ENCODE measurements at places on chromosomes 7 and 10.
A peak's percentile ranks its signal among the peaks of the same experiment; 100 is the strongest.

GRCh38 chr7:134654104-134654775 lies 7.6 kb downstream of the BPGM start:
- no peak for DNase-seq

DNA sequence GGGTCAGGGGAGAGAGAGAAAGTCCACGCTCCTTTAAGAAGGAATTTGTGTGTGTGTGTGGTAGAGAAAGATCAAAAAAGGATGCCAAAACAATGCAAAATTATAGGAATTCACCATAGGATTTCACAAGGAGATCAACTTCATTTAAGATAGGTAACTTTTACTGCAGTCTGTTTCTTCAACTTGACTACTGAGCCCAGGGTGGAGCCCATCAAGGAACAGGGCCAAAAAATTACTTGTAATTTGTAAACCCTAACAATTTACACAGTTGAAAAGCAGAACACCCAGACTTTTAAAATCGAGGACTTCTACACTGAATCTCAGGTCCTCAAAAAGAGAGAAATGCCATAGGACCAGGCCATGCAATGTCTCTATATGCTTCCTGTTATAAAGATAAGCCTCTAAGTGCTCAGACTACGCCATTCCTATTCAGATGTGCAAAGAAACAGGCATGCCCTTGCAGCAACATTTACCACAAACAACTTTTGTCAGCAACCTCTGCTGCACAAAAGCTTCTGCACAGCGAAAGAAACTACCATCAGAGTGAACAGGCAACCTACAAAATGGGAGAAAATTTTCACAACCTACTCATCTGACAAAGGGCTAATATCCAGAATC lies 10.6 kb upstream of the GIMAP4 start:
- no peak for DNase-seq

- DNase-seq, result no peak
Measured at GRCh38 chr10:63384001-63384400, 81.8 kb downstream of the JMJD1C start.

DNA sequence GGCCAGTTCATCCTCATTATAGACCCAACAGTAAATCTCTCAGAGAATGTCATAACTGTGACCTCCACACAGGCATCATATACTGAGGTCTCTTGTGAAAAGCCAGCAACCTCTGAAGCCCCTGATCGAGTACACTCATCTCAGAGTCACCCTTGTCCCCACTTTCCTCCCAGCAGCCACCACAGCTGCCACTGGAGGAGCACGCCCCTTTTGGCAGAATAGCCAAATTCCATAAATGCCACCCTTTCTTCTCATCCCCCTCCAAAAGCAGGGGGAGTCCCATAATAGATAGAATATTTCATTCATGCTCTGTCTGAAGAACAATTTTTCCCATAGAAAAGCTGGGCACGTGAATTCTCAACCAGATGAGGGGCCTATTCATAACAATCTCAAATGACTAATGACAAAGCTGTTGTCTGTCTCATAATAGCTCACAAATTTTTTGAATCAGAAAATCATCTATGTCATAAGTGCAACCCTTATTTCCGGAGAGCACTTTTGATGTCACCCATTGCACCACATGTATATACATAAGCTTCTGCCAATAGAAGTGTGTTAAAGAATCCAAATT lies 47.4 kb downstream of the SGMS1 start:
- DNase-seq, result no peak

DNA sequence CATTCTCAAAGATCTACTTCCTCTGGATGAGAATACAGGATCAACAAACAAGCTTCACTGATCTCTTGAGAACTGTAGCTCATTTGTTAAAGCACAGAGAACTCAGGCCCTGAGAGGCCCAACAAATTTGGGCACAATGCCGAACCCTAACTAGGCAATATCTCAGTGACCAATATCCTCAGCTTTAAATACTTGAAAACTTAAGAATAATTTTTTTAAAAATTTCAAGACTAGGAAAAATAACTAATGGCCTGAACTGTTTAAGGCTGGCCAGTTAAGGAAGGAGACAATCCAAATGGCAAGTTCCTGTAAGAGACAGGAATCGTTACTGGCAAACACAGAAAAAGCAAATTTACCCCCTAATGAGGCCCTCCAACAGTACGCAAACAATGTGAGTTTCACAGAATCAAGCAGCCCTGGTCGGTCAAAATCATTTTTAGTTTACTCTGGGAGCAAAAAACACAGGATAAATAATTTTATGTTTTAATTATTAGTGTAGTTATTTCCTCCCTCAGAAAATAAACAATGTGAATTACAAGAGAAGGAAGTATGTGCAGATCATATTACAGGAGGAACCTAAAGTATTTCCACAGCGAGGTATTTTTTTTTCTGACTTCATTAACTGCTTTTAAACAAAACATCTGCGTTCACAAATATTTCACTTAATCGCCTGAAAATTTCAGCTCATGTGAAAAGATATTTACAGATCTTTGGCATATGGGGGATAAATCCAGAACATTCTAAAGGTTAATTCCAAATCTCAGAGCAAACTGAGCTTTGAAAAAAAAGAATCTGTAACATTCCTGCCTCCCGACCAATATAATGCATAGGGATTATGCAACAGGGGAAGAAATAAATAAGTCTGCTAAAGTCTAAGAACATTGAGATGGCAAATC lies 39.5 kb downstream of the NT5C2 start:
- DNase-seq, result no peak

DNA sequence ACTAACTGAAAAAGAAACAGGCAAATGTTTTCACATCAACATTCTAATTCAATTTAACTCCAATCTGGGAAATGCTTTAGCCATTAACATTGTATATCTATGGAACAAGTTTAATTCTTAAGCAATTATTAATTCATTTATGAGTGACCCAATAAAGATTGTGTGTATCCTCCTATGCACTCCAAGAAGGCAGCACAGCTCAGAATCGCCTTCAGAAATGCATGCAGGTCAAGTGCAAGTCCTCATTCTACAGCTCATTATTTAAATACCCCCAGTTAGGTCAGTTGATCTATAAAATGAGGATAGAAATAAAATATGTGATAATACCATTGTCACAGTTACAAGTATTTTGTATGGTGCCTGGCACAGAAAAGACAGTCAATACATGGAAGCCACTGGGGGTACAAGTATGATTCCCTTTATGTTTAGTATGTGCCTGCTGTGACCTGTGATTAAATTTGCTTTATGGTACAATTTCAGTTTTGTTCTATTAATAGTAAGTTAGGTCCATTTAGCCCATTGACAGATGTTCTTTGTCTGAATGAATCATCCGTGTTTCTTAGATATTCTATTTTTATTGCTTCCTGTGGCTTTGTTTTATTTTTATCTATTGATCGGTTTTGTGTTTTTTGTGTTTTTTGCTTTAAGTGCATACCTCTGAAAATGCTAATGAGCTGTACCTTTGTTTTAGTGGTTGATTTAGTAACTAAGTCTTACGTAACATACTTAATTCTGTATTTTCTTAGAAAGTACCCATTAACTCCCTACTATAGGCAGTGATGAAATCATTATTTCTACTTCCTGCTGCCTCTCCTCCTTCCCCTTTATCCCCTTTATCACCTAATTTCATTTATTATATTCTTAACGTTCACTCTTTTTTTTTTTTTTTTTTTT lies 42.8 kb downstream of the CPXM2 start:
- DNase-seq, result no peak

DNA sequence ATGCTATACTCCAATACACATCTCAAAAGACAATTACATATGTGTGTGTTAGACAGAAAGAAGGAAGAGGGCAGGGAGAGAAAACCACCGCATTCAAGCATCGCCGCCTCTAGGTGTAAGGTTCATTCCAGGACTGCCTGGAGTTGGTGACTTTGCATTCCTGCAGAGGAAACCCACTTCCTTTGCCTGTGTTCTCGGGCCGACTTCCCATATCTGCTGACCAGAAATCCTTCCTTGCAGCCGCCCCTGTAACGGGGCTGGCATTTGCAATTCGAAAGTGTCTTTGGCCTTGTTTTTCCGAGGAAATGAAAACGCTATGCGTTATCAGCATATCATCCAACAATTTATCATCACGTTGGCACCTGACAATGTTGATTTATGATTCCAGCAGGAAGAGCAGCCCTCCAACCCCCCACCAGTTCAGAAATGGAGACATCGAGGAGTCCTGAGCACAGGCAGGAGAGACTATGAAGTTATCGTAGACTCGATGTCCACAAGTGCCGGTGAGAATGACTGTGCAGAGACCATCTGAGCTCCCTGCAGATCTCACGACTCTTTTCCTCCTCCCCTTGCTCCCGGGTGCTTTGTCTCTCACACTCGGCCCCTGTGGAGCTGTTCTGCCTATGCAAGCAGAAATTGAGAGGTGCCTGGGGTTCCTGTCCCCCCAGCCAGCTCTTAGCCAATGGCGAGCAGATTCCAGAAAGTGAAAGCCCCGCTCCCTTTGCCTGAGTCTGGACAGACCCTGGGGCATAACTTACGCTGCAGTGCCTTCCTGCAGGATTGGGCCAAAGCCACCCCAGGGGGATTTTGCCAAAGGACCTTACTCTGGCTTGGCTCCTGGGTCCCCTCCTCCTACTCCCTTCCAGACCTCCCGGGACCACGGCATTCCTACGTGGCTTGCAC lies 68.9 kb upstream of the FOXK1 start:
- peak; percentile 10 for DNase-seq

DNA sequence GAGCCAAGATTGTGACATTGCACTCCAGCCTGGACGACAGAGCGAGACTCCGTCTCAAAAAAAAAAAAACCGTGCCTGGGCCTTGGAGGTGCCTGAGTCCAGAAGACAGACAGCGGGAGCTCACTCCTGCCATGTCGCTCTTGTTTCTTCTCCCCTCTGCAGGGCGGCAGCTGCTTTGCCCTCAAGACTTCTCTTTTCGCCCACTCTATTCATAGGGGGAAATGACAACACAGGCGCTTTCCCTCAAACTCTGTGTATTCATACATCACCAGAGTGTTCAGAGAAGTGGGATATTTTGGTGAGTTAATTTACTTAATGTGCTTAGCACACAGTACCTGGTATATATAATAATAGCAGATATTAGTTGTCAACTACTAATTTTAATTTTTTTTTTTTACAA lies 44.5 kb downstream of the FOXK1 start:
- DNase-seq, result no peak

DNA sequence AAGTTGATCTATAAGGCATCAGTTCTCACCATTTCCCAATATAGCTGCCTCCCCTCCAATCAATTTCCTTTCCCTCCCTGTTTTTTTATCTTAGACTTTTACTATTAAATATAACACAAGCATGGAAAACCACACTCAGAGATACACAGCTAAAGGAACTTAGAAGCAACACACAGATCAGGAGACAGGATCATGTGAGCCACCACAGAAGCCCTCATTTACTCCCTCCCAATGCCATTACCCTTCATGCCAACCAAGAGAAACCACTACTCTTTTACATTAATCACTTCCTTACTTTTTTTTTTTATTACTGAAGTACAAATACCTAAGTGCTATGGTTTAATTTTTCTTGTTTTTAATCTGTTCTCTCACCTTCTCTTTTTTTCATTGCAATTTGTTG lies 33.0 kb downstream of the COG5 start:
- no peak for DNase-seq

DNA sequence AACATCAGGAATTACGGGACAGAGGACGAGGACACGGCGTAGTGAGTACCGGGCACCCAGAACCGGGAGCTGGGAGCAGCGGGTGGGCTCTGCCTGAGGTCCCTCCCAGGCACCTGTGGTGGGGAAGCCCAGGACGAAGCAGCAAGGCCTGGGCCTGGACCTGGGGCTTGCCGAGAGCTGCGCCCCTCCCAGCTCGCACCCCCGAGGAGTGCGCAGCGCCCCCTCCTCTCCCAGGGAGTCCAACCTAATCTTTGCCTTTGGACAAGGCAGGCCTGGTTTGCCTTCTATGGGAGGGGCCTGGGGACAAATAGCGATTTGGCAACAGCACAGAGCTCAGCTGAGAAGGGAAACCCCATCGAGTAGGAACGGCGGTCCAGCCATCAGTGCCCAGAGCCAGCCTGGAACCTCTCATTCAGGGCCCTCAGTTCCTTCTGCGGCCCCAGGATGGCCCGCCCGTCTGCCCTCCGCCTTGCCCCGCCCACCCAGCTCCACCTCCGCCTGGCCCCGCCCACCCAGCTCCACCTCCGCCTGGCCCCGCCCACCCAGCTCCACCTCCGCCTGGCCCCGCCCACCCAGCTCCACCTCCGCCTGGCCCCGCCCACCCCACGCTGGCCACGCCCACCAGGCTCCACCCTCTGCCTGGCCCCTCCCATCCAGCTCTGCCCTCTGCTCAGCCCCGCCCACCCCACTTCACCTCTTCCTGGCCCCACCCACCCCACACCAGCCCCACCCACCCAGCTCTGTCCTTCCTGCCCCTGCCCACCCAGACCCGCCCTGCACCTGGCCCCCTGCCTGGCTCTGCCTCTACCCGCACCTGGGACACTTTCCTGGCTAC lies 32.5 kb upstream of the KNDC1 start:
- DNase-seq, result no peak

- DNase-seq, result no peak
Measured at GRCh38 chr7:151844071-151844824, 32.7 kb downstream of the PRKAG2 start.

- DNase-seq, result no peak
Measured at GRCh38 chr7:145005601-145006000, 169.7 kb upstream of the TPK1 start.

GRCh38 chr10:69553328-69553727 lies 19.9 kb downstream of the NEUROG3 start:
- no peak for DNase-seq

DNA sequence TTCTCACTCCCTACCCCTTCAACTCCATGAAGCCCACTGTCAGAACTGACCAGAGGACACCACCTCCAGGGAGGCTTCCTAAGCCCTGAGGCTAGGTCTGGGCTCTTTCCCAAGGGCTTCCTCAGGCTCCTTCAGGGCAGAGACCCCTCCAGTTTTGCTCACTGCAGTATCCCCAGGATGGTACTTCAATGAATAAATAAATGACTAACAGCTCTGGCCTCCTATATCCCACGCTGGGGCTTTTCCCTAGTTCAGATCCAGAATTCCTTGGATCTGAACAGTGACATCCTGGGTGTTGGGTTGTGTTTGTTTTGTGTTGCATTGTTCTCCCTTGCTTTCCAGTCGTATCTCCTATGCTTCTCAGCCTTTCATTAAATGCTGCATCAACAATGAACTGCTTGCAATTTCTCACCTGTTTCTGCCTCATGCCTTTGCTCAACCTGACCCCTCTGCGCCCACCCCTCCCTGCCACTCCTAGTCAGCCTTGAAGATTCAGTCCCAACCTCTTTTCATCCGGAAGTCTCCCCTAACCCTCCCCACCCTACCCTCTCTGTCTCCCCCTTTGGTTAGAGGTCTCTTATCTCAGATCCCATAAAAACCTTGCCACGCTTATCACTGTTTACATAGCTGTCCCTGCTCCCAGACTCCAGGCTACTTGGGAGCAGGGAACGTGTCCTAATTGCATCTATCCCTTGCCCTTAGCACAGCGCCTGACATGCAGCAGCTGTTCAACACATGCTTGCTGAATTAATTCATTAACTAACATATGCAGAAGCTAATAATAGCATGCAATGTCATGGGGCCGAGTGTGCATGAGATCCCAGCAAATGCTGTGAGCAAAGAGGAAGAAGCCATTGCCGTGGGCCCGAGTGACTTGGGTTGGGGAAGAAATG lies 41.7 kb downstream of the PPP1R3C start:
- DNase-seq, result no peak

Measured in pulmonary artery endothelial cell (primary cell).